Psoas muscle (tissue), 8 donors: ENCODE measurements at places on chromosomes 13 and 19. TPM values are rescaled to one million over a fixed set of nuclear protein-coding genes. Genes with fewer than 3 reads are reported as not detected.

Gene RGL3
- 1.6 TPM for total RNA-seq

Gene PTGER1
- not detected for total RNA-seq

Gene OR4F17
- not detected for total RNA-seq

Gene SHANK1
- 0.39 TPM for total RNA-seq

Gene VSTM2B
- total RNA-seq: not detected

Gene CLIP3
- 1.7 TPM for total RNA-seq

GRCh38 chr13:53445686-53446085 lies 417.1 kb downstream of the OLFM4 start:
- no peak for DNase-seq

GRCh38 chr13:79451500-79451962 lies 29.4 kb upstream of the NDFIP2 start:
- no peak for DNase-seq

GRCh38 chr19:7213628-7214323 lies 80.4 kb downstream of the INSR start:
- no peak for DNase-seq

GRCh38 chr13:46855166-46855565 lies 41.7 kb downstream of the HTR2A start:
- no peak for DNase-seq

- DNase-seq: no peak
These were observed 20.7 kb downstream of the MIPEP start for GRCh38 chr13:23868521-23868920.
